Psoas muscle (tissue), 8 donors: ENCODE measurements at places on chromosomes 6 and 20. TPM values are rescaled to one million over a fixed set of nuclear protein-coding genes. Genes with fewer than 3 reads are reported as not detected.

DDO gene
- polyA plus RNA-seq, result 9.7 TPM

C6orf163 gene
- 0.36 TPM for polyA plus RNA-seq

MARCKS gene
- 3.6 TPM for polyA plus RNA-seq

OTOR gene
- polyA plus RNA-seq, result not detected

TMEM63B gene
- 27.9 TPM for polyA plus RNA-seq

FNDC11 gene
- 0.08 TPM for polyA plus RNA-seq

RNF39 gene
- polyA plus RNA-seq, result not detected

SLC4A11 gene
- 0.39 TPM for polyA plus RNA-seq

ITPR3 gene
- 2.2 TPM for polyA plus RNA-seq

VTA1 gene
- polyA plus RNA-seq, result 69.7 TPM

HFE gene
- 1.2 TPM for polyA plus RNA-seq

GRCh38 chr6:95328231-95328630 is 249.1 kb upstream of the MANEA start:
- no peak for DNase-seq

DNA sequence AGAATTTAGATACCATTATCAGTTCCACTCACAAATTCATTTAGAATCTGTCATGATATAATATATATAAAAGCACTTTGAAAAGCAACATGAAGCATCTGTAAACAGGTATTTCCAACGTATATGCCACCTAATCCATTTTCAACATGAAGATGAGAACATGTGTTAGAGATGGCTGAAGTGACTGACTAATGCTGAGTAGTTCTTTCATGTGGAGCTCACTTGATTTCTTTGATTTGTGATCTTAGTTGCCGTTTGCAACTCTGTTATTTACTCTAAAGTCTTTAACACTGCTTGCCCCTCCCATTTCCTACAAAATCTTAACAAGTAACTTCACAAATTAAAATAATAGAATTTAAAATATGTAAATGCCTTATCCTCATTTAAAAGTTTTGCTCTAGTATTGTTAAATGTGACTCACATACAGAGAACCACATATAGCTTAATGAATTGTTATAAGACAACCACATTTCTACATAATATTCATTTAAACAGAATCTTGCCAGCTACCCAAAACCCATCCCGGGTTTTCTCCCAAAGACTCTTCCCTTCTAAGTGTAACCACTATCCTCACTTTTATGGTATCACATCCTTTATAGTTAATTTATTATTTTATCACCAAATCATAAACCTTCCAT is 78.3 kb downstream of the ME1 start:
- no peak for DNase-seq

DNA sequence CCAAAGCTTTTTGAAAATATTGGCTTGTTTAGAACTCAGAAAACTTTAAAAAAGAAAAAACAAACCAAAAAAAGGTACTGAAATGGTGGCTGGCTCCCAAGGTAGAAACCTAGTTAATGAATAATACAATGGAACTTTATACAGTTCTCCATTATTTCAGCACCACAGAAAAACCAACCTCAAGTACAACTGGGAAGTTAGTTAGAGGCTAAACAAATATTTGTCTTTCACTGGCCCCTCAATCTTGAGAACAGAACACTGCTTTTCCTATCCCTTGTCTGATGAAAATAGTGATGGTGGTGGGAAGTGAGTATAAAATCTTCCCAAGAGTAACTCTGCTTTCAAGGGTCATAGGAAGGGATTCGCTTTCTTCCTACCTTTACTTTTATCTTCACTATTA is 126.5 kb downstream of the REV3L start:
- no peak for DNase-seq

DNA sequence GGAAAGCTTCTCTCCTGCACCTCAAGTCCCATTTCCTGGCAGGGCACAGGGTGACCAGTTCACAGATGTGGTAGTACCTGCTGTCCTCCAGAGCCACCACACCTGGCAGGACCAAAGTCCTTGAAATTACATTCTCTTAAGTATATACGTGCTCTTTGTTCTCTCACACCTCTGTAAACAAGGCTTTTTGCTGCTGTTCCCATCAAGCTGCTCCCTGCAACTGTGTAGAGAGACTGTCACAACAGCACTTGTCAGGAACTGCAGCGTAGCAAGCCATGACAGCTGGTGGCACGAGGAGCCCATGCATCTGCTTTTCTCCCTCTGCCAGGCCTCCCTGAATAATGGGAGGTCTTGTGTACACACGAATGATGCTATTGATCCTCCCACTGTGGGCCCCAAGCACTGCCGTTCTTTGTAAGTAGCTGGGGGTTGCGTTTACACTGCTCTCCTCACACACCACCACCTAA is 431.8 kb downstream of the CD83 start:
- no peak for DNase-seq

GRCh38 chr6:130625825-130626527 is 201.2 kb upstream of the SMLR1 start:
- no peak for DNase-seq

GRCh38 chr6:85166114-85166741 is 283.7 kb upstream of the NT5E start:
- no peak for DNase-seq

GRCh38 chr20:63976980-63977738 is 2.3 kb downstream of the SAMD10 start:
- DNase-seq, result no peak

DNA sequence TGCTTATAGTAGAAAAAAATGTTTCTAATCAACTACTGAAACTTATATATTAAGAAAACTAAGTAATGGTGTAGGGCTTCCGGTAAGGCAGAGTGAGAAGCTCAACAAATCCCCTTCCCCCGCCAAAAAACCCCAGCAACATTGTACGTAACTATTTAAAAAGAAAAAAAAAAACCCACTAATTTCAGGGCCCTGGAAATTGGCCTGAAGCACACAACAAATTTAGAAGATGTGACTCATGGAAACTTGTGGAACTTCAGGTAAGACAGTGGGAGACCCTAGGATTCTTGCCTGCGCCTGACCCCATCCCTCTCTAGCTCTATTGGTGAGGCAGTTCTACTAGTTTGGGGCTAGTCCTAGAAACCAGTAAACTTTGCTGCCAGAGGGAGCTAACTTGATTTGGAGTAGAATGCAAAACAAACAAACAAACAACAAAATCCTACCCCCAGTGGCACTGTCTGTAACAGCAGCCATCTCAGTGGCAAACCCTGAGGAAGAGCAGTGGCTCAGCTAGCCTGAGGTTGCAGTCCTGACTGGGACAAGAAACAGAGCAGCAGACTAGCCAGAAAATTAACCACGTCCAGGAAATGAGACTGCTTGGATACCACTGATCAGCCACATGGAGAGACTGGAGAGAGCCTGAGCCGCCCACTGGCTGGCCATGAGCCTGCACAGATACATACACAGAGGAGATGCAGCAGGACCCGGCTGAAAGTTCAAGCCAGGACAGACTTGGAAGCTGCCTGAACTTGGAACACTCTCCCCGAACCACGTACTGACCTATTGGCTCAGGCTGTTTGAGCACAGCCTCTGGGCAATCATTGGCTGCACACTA is 135.1 kb downstream of the TBXT start:
- peak; percentile 53 for DNase-seq

GRCh38 chr6:45630314-45630713 is 252.6 kb upstream of the SUPT3H start:
- no peak for DNase-seq

GRCh38 chr6:142357879-142358278 is 56.1 kb downstream of the ADGRG6 start:
- DNase-seq, result no peak

GRCh38 chr20:24990810-24991252 is 1.7 kb downstream of the APMAP start:
- no peak for DNase-seq

DNA sequence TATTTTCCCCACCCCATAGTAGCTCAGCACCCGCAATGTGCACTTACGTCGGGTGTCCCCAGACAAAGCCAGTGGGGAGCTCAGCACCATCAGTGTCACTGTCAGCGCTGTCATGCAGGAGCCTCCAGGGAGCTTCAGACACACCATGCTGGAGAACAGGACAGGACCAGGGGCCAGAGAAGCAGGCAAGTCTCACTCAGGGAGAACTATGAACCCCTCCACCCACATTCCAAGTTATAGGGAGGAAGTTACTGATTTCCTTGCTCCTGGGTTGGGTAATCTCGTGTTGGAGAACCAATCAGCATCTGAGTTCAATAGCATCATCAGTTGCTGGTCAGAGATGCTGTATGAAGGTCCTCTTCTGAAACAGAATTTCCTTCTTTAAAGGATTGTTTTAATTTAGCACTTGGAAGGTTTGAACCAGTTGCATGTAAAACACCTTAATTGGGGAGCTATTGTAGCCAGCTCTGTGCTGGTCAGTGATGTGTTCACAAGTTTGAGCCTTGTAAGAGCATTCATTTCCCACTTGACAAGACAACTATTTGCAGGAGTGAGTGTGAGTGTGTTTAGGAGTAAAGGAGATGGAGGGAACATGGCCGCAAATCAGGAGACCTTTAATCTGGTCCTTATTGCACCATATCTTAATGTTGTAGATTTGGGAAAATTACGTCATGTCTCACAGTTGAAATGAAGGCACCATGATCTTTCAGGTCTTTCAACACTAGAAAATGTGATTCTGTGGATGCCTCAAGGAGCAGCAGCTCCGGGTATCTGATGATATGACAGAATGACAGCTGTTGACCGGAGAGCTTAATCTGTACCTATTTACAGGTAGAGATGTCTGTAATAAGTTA is at the start of gene HLA-DRB1:
Gene HLA-DRB1, minus strand, starts transcription at position 253 of the 854 bp plus-strand sequence. Its CDS starts 106 bp downstream, at position 147.
- DNase-seq, result peak; percentile 57

DNA sequence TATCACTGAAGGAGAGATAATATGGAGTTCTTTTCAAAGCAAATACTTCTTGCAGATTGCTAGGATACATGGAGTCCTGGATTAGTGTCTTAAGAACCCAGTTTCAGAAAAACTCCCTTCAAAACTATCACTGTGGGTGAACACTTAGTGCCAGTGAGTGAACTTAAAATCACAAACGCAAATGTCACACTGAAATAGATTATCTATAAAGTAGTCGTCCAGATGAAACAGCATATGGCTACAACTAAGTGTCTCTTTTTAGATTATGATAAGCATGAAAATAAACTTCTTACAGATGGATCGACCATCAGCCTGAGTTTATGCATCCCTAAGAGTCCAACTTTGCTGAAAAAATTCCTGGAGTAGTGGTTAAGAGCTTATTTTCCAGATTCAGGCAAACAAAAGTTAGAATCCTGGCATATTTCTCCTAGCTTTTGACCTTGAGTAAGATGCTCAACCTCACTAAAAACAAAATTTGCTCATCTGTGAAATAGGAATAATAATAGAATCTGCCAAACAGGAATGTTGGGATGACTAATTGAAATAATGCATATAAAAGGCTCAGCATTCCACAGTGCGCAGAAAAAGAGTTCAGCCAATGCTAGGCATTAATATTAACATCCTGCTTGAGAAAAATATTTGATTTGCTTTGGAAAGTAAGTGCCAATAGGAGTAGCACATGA is 70.4 kb downstream of the DOK5 start:
- no peak for DNase-seq

GRCh38 chr6:146700078-146700686 is 101.4 kb downstream of the ADGB start:
- DNase-seq, result peak; percentile 29

GRCh38 chr6:135053406-135053805 is 1.2 kb downstream of the HBS1L start:
- no peak for DNase-seq

DNA sequence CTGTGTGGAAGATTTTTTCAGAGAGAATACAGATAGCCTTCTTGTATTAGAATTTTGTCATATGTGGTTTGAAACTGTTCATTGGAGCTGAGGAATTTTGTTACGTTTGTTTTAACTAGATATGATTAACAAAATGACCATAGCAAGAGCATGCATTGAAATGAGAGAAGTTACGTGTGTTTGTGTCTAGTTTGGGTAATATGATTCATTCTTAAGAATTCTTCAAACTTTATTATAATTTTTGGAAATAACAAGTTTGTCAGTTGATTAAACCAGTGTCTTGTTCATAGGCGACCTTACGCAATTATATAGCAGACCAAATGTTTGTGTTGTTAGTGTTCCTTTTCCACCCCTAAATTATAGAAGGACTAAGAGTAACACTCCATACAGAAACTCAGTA is 5.5 kb downstream of the GMNN start:
- no peak for DNase-seq

GRCh38 chr6:165571068-165571682 is 91.9 kb downstream of the PDE10A start:
- DNase-seq, result no peak

- no peak for DNase-seq
These were observed 17.5 kb downstream of the AGPAT4 start for GRCh38 chr6:161256407-161256806.

DNA sequence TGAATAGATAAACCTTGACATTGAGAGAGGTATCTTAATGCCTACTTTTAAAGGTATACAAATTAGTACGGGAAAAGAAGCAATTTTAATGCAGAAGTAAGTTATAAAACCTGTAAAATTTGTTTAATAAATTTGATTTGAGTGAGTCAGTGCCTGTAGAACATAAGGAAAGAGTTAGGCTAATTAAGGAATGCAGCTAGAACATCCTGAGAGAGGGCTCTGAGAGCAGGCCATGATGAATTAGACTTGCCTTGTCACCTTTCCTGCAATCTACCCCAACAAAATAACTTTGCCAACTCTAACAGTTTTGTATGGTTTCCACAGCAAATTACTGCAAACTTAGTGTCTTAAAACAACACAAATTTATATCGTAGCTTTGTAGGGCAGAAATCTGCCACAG is 700.8 kb downstream of the RFPL4B start:
- DNase-seq, result no peak

- DNase-seq, result no peak
These were observed 179.2 kb upstream of the PHACTR1 start for GRCh38 chr6:12537389-12537788.

GRCh38 chr20:35618263-35619131 is 2.9 kb downstream of the SPAG4 start:
- no peak for DNase-seq

DNA sequence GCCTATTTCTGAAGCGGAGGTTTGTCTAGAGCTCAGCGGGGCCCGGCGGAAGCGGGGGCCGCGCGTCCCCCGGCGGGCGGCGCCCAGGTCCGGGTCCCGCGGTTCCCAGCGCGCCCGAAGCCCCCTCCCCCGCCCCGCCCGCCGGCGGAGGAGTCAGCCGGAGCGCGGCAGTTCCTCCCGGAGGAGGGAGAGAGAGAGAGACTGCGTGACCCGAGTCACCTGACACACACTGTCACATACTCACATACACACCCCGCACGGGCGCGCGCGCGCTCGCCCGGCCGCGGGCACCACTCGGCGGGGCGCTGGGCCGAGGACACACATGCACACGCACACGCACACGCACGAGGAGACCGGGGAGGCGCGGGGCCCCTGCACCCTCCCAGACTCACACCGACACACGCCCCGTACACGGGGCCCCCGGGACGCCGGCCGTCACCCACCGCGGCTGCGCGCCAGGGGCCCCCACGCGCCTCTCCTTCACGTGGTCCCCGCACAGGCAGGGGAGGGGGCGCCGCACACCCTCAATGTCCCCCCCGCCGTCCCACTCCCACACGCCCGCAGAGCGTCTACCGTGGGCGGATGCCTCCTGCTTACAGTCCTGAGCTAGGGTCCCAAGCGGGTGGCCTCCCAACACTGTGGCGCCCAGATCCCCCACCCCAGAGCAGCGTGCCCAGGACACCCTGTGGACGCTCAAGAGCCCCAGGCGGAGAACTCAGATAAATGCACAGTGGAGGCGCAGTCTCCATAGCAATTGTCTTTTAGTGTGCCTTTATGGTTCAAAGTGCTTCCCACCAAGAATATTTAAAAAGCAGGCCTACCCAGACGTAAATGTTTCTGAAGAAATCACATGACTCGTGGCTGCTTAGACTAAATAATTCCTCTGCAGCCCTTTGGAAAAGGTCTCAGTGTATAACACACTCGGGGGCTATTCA is at the start of gene RRAGD:
Gene RRAGD, minus strand, starts transcription at position 203 of the 935 bp plus-strand sequence. CDS start 280 bp downstream, outside the sequence.
- peak; percentile 88 for DNase-seq

- DNase-seq, result no peak
These were observed 24.8 kb downstream of the MAN1A1 start for GRCh38 chr6:119324718-119325117.
